Stomach (tissue), 19 donors: ENCODE measurements at places on chromosomes 3 and 15. TPM values are rescaled to one million over a fixed set of nuclear protein-coding genes. Genes with fewer than 3 reads are reported as not detected.
A peak's percentile ranks its signal among the peaks of the same experiment; 100 is the strongest.

DNA sequence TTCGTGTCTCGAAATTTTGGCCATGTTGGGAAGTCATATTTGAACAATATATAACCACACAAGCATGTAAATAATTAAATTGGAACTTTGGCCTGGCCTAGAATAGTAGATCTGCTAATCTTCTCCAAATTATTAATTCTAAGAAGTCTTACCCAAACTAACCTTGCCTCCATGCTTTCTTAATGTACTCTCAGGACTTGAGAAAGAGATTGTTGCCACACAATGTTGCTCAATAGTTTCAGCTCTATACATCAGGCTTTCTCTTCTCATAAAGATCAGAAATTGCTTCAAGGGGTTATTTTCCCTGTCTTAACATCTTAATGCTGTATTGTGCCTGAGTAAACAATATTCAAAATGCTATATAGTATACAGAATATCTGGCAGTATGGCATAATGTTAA is 202.7 kb upstream of the LRIG1 start:
- DNase-seq, result no peak

GOLGA8M gene
- total RNA-seq, result not detected

DNA sequence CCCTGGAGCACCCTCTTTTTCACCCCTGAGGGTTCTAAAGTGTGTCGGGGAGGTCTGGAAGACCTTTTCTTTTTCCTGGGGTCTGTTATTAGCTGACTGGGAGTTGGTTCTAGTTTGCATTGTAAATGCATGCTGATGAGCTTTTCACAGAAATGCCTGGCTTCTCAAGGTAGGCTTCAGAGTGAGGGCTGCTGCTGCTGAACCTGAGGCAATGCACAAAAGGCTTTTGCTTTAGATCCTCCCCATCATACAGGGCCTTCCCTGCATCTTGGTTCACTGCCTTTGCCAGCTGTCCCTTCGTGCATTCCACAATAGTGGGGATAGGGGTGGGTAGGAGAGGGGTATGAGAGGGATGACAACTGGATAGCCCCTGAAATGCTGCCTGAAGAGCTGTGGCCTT is 46.6 kb downstream of the FAH start:
- no peak for DNase-seq

- peak; percentile 31 for DNase-seq
These were observed 160.7 kb downstream of the SQOR start for GRCh38 chr15:45795440-45796069.
